ENCODE measurements at places on chromosomes 6 and 20.

DNA sequence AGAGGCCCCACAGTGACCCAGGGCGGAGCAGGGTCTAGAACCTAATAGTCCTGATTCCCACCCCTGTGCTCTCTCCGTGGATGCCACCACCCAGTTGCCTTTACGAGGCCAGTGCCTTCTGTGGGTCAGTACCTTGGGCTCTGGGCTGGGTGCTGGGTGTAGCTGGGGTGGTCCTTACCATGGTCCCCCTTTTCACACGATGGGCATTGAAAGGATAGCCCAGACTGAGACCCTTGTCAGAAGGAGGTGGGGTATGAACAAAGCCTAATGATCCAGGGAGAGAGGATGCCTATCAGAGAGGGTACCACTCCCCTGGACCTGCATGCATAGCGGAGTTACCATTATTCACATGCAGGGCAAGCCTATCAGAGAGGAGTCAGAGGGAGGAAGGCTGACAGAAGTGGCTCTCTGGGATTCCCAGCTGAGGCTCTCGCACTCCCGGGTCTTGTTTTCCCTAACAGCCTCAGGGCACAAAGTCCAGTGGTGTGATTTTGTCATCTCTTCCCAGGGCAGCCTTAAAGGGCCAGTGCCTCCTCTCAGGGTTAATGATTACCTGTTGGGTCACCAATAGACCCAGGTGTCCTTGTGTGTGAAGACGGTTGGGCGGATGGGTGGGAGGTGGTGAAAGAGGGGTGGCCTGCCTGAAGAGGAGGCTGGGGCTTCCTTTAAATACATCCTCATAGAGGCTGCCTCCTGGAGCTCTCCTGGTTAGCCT is 36.2 kb downstream of the VEGFA start:
- no peak for DNase-seq

GRCh38 chr6:141653590-141653989 is 479.1 kb upstream of the GJE1 start:
- no peak for DNase-seq

DNA sequence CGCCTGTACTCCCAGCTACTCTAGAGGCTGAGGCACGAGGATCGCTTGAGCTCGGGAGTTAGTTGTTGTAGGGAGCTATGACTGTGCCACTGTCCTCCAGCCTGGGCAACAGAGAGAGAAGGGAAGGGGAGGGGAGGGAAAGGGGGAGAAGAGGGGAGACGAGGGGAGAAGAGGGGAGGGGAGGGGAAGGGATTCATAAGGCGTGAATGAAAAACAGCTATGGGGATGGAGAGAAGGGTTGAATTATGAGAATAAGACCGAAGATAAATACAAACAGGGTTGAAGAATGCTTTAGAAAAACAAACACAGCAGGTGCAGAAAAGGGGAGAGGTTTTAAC is 106.0 kb downstream of the TRIM27 start:
- no peak for DNase-seq

GRCh38 chr6:150499882-150500312 is 99.8 kb upstream of the PLEKHG1 start:
- DNase-seq: no peak

DNA sequence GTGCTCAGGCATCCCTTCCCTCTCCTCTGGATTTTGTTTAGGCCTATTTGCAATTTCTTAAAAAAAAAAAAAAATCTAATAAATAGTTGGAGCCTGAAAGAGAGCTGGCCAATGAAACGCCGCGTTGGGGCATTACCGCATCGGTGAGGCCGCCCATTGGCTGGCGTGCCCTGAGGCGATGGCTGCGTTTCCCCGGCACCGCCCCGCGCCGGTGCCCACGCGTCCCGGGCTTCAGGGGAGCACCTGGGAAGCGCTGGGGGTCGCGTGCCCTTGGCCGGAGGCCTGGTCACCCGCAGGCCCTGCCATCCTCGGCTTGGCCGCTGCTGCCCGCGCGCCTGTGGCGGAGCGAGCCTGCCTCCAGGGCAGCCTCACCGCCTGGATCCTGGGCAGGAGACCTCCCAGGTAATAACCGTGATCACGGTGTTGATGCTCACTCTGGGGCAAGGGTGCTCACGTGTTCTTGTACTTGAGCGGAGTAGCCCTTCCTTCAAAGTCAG is 155.4 kb downstream of the NRN1 start:
- no peak for DNase-seq

- DNase-seq: no peak
These were observed 181.0 kb downstream of the ALDH8A1 start for GRCh38 chr6:134768931-134769330.

- no peak for DNase-seq
These were observed 423.1 kb downstream of the MAFB start for GRCh38 chr20:40265825-40266533.

DNA sequence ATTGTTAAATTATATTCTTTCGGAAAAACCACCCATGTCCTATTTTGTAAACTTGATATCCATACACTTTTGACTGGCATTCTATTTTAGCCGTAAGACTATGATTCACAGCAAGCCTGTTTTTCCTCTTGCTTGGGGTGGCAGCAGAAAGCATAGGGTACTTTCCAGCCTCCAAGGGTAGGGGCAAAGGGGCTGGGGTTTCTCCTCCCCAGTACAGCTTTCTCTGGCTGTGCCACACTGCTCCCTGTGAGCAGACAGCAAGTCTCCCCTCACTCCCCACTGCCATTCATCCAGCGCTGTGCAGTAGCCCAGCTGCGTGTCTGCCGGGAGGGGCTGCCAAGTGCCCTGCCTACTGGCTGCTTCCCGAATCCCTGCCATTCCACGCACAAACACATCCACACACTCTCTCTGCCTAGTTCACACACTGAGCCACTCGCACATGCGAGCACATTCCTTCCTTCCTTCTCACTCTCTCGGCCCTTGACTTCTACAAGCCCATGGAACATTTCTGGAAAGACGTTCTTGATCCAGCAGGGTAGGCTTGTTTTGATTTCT is 2.1 kb upstream of the ESR1 start:
- no peak for DNase-seq

DNA sequence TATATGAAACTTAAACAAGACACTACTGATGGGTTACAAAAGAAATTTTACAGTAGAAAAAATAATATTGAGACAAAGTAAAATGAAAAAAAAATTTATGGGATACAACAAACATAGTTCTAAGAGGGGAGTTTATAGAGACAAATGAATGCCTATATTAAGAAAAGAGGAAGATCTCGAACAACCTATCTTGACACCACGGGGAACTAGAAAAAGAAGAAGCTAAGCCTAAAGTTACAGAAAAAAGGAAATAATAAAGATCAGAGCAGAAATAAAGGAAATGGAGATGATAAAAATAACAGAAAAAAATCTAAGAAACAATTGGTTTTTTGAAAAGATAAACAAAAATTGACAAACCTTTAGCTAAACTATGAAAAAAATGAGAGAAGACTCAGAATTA is 9.1 kb upstream of the ECHDC1 start:
- no peak for DNase-seq

DNA sequence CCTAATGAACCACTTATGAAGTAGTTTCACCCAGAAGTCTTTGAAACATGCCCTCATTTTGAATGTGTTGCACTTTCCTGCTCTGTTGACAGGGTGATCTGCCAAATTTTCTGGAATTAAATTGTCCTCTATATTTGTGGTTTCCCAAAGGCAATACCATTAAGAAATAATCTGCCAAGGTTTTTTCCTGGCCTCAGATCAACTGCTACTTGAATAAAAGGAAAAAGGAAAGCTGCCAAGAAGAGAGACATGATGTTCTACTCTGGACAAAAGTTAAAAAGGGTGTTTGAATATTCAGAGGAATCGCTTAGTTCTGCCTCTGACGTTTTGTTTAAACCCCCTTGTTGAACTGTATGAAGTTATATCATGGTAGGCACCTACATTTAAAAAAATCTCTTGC is 37.4 kb upstream of the ARMH2 start:
- DNase-seq: no peak
